NCI-H82 (cell line): ENCODE measurements at places on chromosomes 4 and X.
A peak's percentile ranks its signal among the peaks of the same experiment; 100 is the strongest.

- DNase-seq: no peak
Observed at GRCh38 chrX:19174401-19175025, 52.2 kb upstream of the ADGRG2 start.

- DNase-seq: no peak
Observed at GRCh38 chr4:83646538-83647239, 110.8 kb downstream of the GPAT3 start.

DNA sequence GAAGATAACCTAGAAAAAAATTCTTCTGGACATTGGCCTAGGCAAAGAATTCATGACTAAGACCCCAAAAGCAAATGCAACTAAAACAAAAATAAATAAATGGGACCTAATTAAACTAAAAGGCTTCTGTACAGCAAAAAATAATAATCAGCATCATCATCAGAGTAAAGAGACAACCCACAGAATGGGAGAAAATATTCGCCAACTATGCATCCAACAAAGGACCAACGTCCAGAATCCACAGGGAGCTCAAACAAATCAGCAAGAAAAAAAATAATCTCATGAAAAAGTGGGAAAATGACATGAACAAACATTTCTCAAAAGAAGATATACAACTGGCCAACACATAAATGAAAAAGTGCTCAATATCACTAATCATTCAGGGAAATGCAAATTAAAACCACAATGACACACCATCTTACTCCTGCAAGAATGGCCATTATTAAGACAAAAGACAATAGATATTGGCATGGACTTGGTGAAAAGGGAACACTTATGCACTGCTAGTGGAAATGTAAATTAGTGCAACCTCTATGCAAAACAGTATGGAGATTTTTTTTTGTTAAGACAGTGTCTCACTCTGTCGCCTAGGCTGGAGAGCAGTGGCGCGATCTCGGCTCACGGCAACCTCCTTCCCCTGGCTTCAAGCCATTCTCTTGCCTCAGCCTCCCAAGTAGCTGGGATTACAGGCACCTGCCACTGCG lies 29.9 kb downstream of the ELF2 start:
- no peak for DNase-seq

- DNase-seq: peak; percentile 19
Observed at GRCh38 chr4:15006416-15007024, 4.2 kb downstream of the CPEB2 start.

DNA sequence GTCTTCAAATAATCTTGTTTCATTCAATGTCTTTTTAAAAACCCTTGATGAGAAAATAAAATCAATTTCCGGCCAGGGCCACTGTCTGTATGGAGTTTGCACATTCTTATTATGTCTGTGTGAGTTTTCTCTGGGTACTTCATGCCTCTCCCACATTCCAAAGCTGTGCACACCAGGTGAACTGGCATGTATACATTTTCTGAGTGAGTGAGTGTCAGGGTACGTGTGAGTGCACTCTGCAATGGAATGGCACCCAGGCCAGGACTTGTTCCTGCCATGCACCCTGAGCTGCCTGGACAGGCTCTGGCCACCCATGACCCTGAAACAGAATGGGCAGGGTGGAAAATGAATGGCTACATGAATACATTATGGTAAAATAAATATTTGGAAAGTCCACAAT lies 61.3 kb downstream of the UBE2NL start:
- DNase-seq: no peak

GRCh38 chrX:56279863-56280262 lies 47.7 kb downstream of the KLF8 start:
- DNase-seq: no peak

DNA sequence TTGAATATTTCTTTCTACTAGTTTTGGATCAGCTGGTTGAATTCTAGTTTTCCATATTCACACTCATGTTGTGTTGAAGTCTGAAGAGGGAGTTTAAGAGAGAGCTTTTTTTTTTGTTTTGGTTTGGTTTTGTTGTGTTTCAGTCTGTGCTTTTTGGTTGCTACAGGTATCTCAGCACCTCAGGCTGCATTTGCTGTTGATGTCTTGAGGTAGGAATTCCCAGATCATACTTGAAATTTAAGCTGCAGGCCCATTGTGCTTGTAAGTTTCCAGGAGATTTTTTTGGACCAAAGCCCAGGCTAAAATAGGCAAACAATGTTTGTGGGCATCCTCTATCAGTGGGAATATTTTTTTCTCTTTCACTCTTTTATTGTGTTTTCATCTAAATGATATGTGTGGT lies 190.2 kb upstream of the AGA start:
- DNase-seq: no peak

DNA sequence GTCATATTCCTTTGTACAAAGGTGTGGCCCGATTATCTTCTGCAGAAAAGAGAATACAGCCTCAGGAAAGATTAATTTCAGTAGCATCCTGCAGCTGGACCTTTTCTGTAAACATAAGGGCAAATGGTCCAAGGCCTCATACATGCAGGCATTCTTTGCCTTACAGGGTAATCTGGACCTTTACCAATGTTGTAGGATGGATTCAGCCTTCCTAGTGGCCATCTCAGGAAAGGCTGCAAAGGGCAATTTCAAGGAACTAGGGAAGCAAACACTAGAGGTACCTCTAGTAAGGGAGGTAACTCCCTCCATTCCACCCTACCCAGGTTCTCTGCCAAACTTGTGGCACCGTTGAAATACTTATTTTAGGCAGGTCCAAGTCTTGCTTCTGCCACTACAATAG lies 43.0 kb downstream of the UGT2B28 start:
- DNase-seq: no peak

- DNase-seq: no peak
Observed at GRCh38 chrX:19599253-19599652, 83.9 kb upstream of the MAP3K15 start.

DNA sequence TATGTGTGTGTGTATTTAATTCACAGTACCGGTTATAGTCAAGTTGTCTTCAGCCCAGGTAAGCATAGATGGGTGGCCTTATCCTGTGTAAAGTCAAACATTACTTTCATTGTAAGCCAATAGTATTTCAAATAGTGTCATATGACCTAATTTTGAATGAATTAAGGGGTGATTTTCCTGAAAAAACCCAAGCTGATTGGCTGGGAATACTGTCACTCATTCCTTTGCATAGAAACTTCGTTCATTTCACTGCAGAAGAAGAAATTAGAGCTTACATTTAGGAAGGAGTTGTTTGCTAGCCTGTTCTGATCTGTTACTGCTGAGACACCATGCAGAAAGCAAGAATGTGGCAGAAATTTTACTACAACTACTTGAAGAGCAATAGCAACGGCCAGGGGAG lies 45.4 kb downstream of the SMARCAD1 start:
- DNase-seq: peak; percentile 2

GRCh38 chr4:33068539-33068938 lies 2348.4 kb downstream of the PCDH7 start:
- no peak for DNase-seq

DNA sequence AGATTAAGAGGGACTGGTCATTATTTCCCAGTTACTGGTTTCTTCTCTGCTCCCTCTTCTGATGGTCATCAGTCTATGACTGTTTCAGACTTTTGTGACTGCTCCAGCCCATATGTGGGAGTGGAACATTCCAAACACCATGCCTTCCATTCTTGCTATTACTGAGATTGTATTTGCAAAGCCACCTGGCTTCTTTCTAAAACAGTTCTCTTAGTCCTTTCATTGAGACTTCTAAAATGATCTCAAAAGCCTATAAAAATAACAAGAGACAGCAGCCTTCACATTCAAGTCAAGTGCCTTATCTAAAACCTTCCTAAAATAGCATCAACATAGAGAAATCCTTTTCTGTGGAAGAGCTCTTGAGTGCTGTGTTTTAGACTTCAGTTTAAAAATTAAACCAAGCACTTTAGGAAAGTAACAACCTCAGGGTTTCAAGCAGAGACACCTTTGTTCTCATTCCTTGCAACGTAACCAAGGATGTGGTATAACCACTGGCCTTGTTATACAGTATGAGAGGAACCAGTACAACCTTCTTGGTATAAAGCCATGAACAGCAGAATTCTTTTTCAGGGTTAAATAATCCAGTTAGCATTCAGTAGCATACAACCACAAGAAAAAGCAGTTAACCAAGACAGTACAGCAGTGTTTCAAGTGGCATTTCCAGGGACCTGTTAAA lies 97.1 kb downstream of the NFKB1 start:
- no peak for DNase-seq

GRCh38 chr4:71277353-71277752 lies 61.5 kb upstream of the SLC4A4 start:
- DNase-seq: no peak

- no peak for DNase-seq
Observed at GRCh38 chr4:32032136-32032672, 1312.0 kb downstream of the PCDH7 start.

- DNase-seq: no peak
Observed at GRCh38 chr4:82437285-82438005, 7.1 kb downstream of the ENOPH1 start.

- DNase-seq: peak; percentile 66
Observed at GRCh38 chr4:152929888-152930287, 6.2 kb upstream of the FHDC1 start.

GRCh38 chrX:103831342-103831802 lies 685 bp downstream of the RAB9B start:
- no peak for DNase-seq

GRCh38 chr4:1218634-1219565 lies 30.0 kb downstream of the CTBP1 start:
- DNase-seq: no peak

- DNase-seq: peak; percentile 54
Observed at GRCh38 chr4:1910643-1911042, 39.5 kb downstream of the NSD2 start.

- no peak for DNase-seq
Observed at GRCh38 chr4:24570574-24571236, 13.6 kb downstream of the DHX15 start.

DNA sequence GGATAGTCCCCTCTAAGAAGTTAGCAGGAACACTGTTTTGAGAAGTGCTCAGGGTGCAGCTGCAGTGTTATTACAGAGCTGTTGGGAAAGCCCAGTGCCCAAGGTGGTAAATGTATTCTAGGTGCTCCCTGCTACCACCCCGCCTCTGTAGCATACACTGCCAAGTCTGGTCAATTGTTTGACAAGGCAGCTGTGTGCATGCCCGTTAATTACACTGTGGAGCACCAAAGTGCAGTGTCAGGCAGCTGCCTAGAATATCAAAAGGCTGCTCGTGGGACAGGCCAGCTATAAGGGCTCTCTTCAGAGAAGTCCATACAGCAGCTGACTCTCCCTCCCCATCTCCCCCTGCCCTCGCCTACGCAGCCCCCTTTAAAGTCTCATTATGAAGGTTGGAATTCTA lies 99.9 kb upstream of the KLHL13 start:
- DNase-seq: no peak

DNA sequence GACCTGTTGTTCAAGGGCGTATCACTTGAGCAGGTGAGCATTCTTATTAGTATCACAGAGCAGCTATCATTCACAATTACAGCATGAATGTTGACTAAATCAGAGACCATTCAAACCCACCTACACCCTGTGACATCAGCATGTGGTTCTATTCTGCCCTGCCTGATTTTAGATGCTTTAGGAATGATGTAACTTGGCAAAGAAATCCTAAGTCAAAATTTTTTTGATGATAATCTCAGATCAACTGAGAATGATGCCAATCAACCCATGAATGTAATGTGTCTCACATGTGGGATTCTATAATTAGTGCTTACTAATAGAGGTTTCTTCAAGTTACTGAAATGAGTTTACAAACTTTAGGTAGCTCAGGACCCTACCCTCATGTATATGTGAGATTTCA lies 13.4 kb upstream of the CHIC2 start:
- no peak for DNase-seq

GRCh38 chrX:8245411-8245810 lies 74.3 kb upstream of the VCX2 start:
- no peak for DNase-seq

DNA sequence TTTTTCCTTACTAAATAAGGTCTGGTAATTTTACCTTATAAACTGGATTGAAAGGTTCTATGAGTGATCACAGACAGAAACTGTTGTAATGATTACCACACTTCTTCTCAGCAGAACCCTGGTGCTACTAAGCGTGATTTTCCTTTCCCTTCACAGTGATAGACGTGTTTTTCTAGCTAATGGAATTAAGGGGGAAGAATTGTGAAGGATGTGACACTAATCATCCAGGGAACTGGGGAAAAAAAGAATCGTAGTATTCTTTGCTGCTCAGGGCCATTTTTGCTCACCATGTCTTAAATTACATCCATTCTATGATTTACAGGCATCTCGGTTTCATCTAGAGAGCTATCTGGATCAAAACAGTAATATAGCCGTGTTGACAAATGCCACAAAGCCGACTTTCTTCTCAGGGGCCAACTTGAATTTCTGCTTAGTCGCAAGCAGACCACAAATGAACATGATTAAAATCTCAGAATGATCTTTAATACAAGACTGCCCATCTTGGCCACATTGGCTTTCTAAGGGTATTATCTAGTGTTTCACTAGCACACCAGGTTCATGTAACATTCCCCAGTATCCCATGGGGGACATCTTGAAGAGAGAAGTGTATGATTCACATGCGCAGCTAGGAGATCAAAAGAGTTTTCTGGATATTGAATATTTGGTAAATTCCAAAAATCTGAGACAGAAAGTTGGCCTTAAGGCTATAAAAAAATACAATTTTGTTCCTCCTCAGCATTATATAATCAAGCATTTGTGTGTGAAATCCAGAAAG lies 154.0 kb downstream of the UGT8 start:
- DNase-seq: peak; percentile 1

GRCh38 chr4:145423017-145423708 lies 58.5 kb upstream of the SMAD1 start:
- no peak for DNase-seq

DNA sequence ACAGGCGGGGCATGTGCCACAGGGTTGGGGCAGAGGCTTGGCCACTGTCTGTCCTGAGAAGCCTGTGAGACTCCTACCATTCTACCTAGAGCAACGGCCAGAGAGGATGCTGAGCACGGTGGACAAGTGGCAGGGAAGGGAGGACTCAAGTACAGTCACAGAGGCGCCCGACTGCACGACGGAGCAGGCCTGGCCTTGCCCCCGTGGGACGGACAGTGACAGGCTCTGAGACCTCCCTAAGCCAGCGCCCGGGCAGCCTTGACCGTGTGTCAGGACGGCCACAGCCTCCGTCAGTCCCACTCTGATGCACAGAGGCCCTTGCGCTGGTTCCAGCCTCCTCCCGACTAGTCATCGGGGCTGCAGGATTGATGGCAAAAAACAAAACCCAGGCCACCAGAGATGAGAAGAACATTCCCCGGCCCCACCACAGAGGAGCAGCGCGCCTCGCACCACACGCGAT lies 36.7 kb upstream of the MXD4 start:
- no peak for DNase-seq

DNA sequence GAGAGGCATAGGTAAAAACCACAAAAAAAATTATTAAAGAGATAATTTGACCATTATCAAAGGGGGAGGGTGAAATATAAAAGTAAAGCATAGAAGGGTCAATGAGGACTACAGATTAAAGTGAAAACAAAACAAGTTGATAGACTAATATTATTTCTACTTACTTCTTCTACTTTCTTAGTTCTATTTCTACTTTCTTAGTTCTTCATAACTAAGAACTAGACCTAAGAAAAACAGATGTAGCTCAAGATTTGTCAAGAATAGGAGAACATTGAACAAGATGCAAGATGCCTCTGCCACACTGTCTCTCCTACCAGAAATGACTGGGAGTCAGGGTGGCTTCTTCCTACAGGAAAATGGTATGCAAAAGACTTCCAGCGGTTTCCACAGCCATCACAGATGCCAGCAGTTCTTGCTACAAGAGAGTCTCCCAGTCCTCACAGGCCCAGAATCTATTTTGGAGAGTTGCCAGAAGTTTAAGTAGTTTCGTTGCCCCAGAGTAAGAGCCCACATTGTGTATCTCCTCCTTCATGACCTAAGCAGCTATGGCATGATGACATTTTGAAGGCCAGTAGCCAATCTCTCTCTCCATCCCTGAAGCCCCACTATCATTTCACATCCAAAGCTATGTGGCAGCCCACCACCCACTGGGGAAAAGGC lies 42.9 kb upstream of the DDX60 start:
- DNase-seq: no peak
